COLO829 (cell line): ENCODE measurements at places on chromosomes 12 and 14.

- peak; percentile 79 for DNase-seq
Measured at GRCh38 chr12:54216797-54217661, 28.2 kb upstream of the SMUG1 start.

GRCh38 chr12:127664901-127665300 lies 602.1 kb upstream of the TMEM132C start:
- no peak for DNase-seq

- no peak for DNase-seq
Measured at GRCh38 chr14:60618241-60618640, 31.0 kb downstream of the SIX1 start.

DNA sequence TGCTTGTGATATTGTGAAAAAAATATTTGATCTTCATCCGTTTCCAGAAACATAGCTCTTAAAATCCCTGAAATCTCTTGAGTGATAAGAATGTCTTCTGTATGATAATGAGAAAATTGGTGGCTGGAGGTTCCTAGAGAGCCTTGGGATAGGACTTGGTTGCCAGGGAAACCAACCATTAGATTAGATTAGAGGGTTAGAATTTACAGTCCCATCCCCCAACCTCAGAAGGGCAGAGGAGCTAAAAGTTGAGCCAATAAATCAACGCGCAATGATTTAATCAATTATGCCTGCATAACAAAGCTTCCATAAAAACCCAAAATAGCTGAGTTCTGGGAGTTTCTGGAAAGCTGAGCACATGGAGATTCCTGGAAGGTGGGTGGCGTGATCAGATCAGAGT lies 10.6 kb downstream of the SEL1L start:
- DNase-seq, result no peak

DNA sequence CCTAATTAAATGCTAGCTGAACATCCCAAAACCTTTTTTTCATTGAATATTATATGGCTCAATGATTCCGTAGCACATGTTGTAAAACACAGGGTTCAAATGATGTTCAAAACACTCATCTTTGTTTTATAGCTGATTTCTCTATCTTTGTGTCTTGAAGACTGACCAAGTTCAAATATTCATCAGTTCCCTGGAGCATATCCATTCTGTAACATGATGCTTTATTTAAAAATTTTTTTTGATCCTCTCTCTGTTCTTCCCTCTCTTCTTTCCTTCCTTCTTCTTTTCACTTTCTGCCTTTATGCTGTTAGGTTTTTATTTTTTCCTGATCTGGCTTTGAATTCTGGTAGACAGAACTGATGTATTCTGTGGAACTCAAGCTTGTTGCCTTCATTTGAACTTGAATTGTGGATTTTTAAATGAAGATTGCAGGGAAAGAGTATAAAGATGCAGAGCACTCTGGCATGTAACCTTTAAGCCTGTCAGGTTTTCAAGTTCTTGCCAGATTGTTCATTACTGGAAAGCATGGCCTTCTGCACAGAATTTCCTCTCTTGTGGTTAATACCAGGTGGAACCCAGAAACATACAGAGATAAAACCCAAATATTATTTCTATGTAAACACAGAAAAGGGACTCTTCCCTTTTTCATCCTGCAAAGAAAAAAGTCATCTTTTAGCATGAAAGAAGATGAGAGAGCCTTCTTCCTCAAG lies 39.5 kb downstream of the PROX2 start:
- no peak for DNase-seq

DNA sequence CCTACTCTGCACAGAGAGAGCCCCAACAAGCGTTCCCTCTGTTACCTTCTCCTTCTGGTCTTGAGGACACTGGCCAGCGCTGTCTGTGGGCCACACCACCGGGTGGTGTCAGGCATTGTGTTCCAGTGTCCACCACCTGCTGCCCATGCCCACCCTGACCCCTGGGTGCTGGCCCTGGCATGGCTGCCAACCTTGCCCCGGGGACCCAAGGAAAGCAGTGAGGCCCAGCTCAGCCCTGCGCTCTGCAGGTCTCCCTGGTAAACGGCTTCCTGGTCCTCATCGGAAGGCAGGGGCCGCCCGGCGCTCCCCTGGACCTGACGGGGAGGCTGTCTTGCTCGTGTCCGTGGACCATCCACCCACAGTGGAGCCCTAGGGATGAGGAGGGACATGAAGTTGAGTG lies 21.8 kb upstream of the MEG3 start:
- no peak for DNase-seq

GRCh38 chr14:24954037-24954699 lies 95.8 kb downstream of the STXBP6 start:
- DNase-seq, result no peak

DNA sequence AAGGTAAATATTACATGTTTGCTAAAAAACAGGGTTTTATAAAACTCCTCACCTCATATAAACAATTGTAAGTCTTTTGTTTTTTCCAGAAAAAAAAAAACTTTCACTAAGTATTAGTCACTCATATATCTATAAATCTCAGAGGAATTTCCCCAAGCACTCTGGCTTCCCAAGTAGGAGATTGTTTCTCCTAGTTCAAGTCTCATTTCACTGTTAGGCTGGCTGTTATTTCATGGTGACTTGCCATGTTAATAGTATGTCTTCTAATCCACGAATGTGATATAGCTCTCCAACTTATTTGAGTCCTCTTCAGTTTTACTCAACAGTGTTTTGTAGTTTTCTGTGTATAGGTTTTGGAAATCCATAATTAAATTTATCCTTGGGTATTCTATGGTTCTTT lies 61.6 kb downstream of the CAPZA3 start:
- DNase-seq, result no peak

GRCh38 chr14:100578552-100578951 lies 8.7 kb downstream of the BEGAIN start:
- DNase-seq, result peak; percentile 21

DNA sequence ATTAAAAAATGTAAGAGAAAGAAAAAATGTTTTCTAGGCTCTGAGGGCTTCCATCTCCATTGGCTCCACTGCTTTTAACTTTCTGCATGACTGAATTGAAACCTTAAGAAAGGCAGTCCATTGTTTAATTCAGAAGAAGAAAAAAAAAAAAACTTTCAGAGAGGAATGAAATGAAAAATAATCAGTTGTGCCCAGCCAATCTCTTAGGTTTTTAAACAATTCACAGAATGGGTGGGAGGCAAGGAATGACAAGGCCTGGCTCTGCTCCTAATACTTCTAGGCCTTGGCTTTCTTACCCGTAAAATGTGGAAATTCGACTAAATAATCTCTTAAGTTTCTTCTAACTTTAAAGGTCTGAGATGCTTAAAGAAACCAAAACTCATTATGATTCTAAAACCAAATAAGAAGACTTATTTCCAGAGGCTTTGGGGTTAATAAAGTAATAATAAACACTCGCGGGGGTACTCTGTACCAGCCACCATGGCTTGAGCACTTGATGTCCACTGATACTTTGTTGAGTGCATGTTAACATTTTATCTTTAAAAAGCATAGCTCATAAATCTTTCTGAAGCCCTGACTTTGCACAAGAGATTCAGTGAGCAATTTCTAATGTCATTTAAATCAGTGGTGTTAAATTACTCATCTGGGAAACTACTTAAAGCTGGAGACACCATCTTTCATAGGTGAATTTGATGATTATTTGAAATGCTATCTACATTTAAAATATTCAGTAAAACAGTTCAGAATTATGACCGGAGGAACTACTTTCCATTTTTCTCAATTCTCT lies 49.6 kb downstream of the STON2 start:
- DNase-seq, result no peak

GRCh38 chr12:2682296-2683251 lies 112.2 kb upstream of the FKBP4 start:
- DNase-seq, result no peak

DNA sequence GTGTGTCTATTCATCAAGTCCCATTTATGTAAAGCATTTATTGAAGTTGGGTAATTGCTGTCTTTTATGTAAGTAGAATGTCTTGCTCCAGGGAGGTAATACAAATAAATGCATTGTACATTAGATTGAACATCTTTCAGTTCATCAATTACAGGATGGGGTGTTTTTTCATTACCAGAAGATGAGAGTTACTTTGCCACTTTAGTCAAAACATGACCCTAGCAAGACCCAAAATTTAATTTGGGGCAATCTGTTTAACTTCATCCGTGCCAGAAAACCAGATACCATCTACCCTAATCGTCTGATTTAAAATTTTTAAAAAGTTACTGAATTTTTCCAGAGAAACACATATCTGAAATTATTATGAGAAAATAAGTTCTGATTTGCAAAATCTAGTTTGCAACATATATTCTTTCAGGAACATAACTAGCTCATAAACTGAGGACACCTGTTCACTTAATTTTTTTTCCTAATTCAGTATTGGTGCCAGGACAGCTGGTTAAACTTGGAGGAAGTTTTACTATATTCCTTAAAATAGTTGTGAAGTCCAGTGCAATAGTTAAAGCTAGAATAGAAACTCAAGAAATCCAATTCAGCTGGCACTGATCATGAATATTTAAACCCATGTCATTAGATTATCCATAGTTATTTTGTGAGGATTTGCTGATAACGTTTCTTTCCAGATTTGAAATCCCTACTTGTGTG lies 114.5 kb downstream of the SRGAP1 start:
- DNase-seq, result no peak

DNA sequence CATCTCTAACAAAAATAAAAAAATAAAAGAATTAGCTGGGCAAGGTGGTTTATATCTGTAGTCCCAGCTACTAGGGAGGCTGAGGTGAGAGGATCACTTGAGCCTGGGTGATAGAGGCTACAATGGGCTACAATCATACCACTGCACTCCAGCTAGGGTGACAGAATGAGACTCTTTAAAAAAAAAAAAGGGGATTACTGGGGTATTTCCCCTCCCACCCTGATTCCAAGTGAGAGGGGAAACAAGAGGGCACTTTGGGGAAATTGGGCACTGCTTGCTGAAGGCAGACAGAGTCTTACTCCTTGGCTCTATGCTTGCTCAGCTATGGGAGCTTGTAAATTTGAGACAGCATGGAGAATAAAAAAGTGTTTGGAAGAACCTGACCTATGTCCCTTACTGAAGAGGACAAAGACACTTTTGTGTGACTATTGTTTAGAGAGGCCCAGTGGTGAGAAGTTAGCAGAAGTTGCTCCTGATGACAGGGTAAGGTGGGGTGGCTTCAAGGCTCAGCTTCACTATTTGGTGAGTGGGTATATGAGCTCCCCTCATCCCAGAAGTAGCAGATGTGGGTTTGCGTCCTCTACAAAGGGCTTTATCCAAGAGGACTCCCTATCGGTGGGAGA lies 44.0 kb downstream of the KLRG1 start:
- no peak for DNase-seq

DNA sequence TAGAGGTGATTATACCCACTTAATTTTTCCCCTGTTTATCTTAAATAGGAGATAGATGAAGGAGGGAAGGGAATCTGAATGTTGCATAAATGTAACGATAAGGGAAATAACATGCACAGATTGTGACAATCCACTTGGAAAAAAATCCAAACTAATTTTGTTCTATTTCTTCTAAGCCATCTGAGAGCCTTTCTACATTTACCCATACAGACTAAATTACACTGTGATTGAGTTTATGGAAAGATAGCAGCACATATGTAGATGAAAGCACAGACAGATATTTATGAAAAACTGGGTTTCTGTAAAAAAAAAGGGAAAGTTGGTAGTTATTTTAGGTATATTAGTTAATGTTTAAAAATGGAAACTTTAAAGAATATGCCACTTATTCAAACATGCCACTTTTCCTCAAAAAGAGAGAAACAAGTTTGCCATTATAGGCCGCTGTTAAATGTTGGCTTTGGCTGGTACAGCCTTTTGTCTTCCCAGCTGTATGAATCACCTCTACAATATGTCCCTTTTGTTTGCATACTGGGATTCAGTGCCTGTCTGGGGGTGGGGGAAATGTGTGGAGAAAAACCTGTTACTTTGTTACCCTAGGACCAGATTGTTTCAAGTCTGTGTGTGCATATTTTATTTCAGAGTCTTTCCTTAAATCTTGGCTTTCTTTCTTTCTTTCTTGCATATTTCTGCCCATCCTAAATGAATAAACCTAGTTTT lies 470.2 kb upstream of the LMO3 start:
- no peak for DNase-seq

GRCh38 chr12:62599854-62600437 lies 133.3 kb downstream of the MON2 start:
- DNase-seq, result no peak

DNA sequence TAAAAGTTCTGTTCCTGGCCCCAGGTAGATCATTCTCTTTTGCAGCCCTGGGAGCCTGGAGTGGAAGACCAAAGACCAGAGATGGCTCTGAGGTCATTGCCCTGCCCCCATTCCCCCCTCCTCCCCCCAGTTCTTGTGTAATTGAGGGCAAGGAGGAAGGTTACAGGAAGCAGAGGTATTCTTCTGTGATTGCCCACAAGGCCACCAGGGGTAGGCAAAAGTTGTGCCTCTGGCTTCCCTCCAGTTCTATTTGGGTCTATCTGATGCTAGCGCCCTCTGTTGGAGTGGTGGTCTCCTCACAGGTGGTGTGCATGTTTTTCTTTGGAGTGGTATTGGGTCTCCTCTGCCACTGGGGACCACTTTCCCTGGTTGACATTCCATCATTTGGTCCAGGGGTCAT lies 41.2 kb upstream of the CRY1 start:
- peak; percentile 29 for DNase-seq

DNA sequence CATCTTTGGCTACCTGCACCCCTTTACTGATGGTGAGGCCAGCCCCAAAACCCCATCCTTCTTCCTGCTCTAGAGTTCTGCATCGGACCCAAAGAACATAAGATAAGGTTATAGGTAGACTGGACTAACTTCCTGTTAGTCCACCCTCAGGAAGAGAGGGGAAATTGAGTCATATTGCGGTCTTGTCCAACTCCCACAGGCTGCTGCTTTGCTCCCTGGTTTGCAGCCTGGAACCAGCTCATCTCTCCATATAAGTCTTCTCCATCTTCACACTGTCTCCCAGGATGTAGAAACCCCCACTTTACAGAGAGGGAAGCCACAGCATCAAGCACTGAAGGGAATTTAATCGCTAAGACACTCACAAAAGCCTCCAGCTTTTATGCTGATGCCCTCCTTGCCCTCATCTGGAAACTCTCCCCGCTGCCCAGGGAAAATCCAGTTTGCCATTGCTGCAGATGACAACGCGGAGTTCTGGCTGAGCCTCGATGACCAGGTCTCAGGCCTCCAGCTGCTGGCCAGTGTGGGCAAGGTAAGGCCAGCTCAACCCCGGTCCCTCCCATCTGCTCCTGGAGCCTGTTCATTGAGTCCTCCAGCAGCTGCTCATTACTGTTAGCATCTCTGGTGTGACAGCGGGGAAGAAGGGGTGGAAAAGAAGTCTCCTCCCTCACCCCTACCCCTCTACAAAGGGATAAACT lies 85.3 kb downstream of the B4GALNT3 start:
- DNase-seq, result no peak

DNA sequence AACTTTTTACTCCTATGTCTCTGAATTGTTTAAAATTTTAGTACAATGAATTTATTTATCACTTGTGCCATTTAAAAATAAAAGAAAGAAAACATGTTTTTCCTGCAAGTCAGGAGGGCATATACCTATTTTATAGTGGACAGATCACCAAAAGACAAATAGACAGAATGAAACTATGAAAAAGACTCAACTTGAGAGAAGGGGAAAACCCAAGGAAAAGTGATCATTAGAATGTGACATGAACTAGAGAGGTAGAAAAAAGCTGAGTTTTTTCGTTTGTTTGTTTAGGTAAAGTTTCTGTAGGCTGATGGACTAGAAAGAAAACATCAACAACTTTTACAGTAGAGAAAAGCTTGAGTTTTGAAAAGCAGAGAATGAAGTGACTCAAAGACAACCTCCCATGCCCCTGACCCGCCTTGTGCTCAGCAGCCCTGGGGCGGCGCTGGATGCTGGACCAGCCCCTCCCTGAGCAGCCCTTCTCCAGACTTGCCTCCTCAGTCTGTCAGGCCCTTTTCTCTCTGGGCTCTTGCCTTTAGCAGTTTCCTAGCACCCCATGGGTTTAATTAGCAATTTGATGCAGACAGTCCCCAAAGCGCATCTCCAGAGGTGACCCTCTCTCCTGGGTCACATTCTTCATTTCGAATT lies 95.1 kb upstream of the ARID2 start:
- DNase-seq, result no peak
